ENCODE measurements at places on chromosomes 6 and 20. TPM values are rescaled to one million over a fixed set of nuclear protein-coding genes. Genes with fewer than 3 reads are reported as not detected.

DNA sequence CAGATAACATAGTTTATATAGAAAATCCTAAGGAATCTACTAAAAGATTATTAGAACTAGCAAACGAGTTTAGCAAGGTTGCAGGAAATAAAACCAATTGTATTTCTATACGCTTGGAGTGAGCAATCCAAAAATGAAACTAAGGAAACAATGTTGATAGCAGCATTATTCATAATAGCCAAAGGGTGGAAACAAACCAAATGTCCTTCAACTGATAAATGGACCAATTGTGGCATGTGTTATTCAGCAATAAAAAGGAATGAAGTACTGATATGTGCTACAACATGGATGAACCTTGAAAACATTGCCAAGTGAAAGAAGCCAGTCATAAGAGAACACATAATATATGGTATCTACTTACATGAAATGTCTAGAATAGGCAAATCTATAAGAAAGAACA is 101.0 kb upstream of the VSTM2L start:
- peaks cover 3% of the 10 kb centered on the region for H3K4me1 ChIP-seq
- H3K27me3 ChIP-seq = no peaks in the 10 kb centered on the region
- no peak for DNase-seq

- H3K36me3 ChIP-seq = no peaks in the 10 kb centered on the region
- no peak overlapping the region for H3K27ac ChIP-seq
- no peak for DNase-seq
- no peak overlapping the region for H3K4me3 ChIP-seq
- no peaks in the 10 kb centered on the region for H3K27me3 ChIP-seq
Observed at GRCh38 chr20:23097636-23098580, 11.8 kb upstream of the CD93 start.

- DNase-seq = no peak
- no peaks in the 10 kb centered on the region for H3K27me3 ChIP-seq
Observed at GRCh38 chr6:111461860-111462259, 21.2 kb downstream of the REV3L start.

DNA sequence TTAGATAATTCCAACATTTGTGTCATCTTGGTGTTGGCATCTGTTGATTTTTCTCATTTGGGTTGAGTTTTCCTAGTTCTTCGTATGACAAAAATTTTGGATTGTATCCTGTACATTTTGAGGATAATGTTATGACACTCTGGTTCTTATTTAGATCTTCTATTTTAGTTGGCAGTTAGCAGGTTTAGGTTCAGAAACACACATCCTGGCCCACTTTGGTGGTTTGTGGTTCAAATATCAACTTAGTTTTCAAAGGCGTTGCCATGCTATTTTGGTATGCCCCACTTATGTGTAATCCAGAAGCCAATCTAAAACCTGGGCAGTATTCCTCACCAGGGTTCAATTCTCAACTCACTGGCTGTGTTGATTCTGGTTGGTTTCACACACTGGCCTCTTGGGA is 68.2 kb downstream of the NOX3 start:
- no peaks in the 10 kb centered on the region for H3K36me3 ChIP-seq
- no peaks in the 10 kb centered on the region for H3K4me1 ChIP-seq
- H3K27ac ChIP-seq = no peak overlapping the region
- no peaks in the 10 kb centered on the region for H3K27me3 ChIP-seq
- DNase-seq = no peak

The MAP7 gene
- total RNA-seq = 47.9 TPM

DNA sequence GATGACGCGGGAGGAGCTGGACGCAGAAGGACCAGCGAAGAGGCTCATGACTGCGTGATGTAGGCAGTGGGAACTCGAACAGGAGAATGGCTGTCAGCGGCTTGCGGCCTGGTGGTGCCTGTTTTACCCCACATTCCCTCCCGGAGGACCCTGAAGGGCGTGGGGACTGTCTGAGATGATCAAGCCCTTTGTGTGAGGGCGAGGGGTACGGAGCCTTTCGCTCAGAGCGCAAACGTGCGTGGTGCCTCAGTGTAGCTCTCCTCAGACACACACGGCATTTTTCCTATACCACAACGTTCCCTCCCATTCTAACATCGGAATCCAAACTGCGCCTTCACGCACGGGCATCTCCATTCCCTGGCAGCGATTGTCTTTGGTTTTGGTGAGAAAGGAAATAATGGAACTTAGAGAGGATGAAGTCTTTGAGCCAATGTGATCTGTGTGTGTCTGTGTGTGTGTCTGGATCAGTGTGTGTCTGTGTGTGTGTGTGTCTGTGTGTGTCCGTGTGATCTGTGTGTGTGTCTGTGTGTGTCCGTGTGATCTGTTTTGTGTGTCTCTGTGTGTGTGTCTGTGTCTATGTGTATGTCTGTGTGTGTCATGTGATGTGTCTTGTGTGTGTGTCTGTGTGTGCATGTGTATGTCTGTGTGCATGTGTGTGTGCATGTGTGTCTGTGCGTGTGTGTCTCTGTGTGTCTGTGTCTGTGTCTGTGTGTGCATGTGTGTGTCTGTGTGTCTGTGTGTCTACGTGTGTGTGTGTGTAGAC is 5.3 kb downstream of the PTK6 start:
- no peak overlapping the region for H3K4me3 ChIP-seq
- H3K27me3 ChIP-seq = peaks cover 10% of the 10 kb centered on the region
- H3K36me3 ChIP-seq = no peaks in the 10 kb centered on the region
- H3K27ac ChIP-seq = no peak overlapping the region

- H3K27me3 ChIP-seq = no peaks in the 10 kb centered on the region
- H3K36me3 ChIP-seq = no peaks in the 10 kb centered on the region
- H3K27ac ChIP-seq = no peak overlapping the region
- no peak for DNase-seq
Observed at GRCh38 chr6:120248451-120248850, 898.9 kb upstream of the MAN1A1 start.

- H3K27ac ChIP-seq = peak overlapping the region; percentile 70
- no peak overlapping the region for H3K4me3 ChIP-seq
- H3K27me3 ChIP-seq = no peaks in the 10 kb centered on the region
- H3K36me3 ChIP-seq = no peaks in the 10 kb centered on the region
- DNase-seq = peak; percentile 52
- peaks cover 52% of the 10 kb centered on the region for H3K4me1 ChIP-seq
Observed at GRCh38 chr20:25032478-25033264, 25.3 kb downstream of the ACSS1 start.

GRCh38 chr6:127768223-127768622 is 132.6 kb downstream of the THEMIS start:
- no peaks in the 10 kb centered on the region for H3K4me1 ChIP-seq

- H3K4me1 ChIP-seq = no peaks in the 10 kb centered on the region
- DNase-seq = no peak
- no peak overlapping the region for H3K4me3 ChIP-seq
- H3K27ac ChIP-seq = peak overlapping the region; percentile 19
- no peaks in the 10 kb centered on the region for H3K36me3 ChIP-seq
- H3K27me3 ChIP-seq = no peaks in the 10 kb centered on the region
Observed at GRCh38 chr6:14276071-14276470, 158.5 kb downstream of the CD83 start.

GRCh38 chr6:2937627-2938003 is 33.8 kb downstream of the SERPINB6 start:
- no peak overlapping the region for H3K27ac ChIP-seq
- H3K36me3 ChIP-seq = no peaks in the 10 kb centered on the region
- H3K4me1 ChIP-seq = no peaks in the 10 kb centered on the region

DNA sequence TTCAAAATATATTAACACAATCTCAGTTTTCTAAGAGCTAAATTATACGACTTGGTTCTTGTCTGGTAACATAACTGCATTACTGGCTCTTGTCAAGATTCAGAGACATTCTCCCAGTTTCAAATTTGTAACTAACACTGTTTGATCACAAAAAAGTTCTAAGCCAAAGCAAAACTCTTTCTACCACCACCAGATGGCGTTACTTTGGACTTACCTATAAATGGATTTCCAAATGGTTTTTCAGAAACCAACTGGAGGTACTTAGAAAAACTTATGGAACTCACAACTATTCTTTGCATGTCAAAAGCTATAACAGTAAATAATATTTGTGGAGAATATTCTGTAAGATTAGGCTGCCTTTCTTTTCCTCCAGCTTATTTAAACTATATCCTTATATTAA is 34.2 kb upstream of the GFRAL start:
- H3K4me1 ChIP-seq = no peaks in the 10 kb centered on the region
- no peak for DNase-seq
- no peak overlapping the region for H3K27ac ChIP-seq
- H3K4me3 ChIP-seq = no peak overlapping the region
- no peaks in the 10 kb centered on the region for H3K36me3 ChIP-seq

DNA sequence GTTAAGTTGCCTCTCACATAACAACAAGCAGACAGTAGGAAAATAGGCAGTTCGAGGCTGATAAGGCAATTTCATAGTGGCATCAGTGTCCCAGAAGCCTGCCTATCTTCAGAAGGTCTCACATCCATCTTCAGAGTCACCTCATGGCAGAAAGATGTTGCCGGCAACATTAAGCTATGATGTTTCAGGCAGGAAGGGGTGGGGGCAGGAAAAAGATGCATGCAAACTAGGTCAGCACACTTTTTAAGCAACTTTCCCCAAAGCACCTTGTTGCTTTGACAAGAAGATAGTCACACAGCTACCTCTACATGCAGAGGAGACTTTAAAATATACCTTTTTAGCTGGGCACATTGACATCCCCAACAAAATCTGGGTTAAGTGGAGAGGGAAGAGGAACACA is 43.2 kb upstream of the SMIM8 start:
- no peak overlapping the region for H3K4me3 ChIP-seq
- H3K27ac ChIP-seq = no peak overlapping the region
- DNase-seq = no peak
- H3K4me1 ChIP-seq = peaks cover 16% of the 10 kb centered on the region

The TBXT gene
- not detected for total RNA-seq

- H3K27ac ChIP-seq = no peak overlapping the region
- H3K36me3 ChIP-seq = no peaks in the 10 kb centered on the region
- H3K4me1 ChIP-seq = no peaks in the 10 kb centered on the region
- no peak for DNase-seq
- no peaks in the 10 kb centered on the region for H3K27me3 ChIP-seq
Observed at GRCh38 chr6:84976526-84977362, 212.3 kb upstream of the TBX18 start.

The WFDC12 gene
- not detected for total RNA-seq

The THBS2 gene
- 25.5 TPM for total RNA-seq

- H3K4me3 ChIP-seq = no peak overlapping the region
- no peaks in the 10 kb centered on the region for H3K36me3 ChIP-seq
- no peak overlapping the region for H3K27ac ChIP-seq
Observed at GRCh38 chr6:167917551-167918154, 79.8 kb upstream of the KIF25 start.

- H3K27ac ChIP-seq = no peak overlapping the region
- H3K4me3 ChIP-seq = no peak overlapping the region
- no peaks in the 10 kb centered on the region for H3K36me3 ChIP-seq
Observed at GRCh38 chr6:113306552-113307145, 550.5 kb upstream of the MARCKS start.

DNA sequence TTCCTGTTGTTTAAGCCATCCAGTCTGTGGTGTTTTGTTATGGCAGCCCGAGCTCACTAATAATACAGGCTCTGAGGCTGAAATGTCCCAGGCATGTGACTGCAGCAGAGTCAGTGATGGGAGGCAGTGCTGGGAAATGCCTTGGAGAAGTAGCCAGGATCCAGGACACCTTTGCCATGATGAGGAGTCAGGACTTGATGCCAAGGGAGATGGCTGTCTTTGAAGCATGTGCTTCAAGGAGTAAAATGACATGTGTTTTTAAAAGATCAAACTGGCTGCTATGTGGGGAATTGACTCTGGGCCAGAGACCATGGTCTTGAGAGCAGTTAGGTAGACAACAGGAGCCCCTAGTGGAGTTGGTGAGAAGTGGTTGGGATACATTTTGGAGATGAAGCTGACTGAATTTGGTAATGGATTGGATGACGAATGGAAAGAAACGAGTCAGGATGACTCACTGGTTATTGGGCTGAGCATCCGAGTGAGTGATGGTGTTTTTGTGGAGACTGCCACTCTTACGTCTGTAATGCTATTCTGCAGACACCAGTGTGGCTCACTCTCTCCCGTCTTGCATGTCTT is 322.2 kb downstream of the PLCB1 start:
- no peak for DNase-seq
- H3K27ac ChIP-seq = no peak overlapping the region
- H3K4me1 ChIP-seq = no peaks in the 10 kb centered on the region
- no peaks in the 10 kb centered on the region for H3K27me3 ChIP-seq
- no peaks in the 10 kb centered on the region for H3K36me3 ChIP-seq

GRCh38 chr6:125220712-125221111 is 67.1 kb downstream of the TPD52L1 start:
- H3K27me3 ChIP-seq = no peaks in the 10 kb centered on the region
- no peaks in the 10 kb centered on the region for H3K36me3 ChIP-seq
- peak overlapping the region; percentile 23 for H3K27ac ChIP-seq
- no peak overlapping the region for H3K4me3 ChIP-seq
- peak; percentile 15 for DNase-seq

GRCh38 chr20:7967199-7967844 is 27.1 kb upstream of the HAO1 start:
- H3K27me3 ChIP-seq = no peaks in the 10 kb centered on the region
- DNase-seq = no peak
- no peaks in the 10 kb centered on the region for H3K36me3 ChIP-seq
- H3K27ac ChIP-seq = no peak overlapping the region
- no peak overlapping the region for H3K4me3 ChIP-seq

DNA sequence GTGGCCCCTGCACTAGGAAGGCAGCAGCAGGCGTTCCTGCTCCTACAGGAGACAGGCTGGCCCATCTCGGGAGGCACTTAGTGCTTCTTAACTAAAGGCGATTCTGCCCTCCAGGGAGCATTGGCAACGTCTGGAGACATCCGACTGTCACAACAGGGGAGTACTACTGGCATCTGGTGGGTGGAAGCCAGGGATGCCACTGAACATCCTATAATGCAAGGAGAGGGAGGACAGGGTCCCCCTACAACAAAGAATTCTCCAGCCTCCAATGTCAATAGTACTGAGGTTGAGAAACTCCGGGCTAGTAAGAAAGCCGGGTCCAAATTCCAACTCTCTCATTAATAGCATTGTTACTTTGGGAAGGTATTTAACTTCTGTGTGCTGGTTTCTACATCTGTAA is 119.4 kb upstream of the ARMC2 start:
- no peak overlapping the region for H3K4me3 ChIP-seq
- no peaks in the 10 kb centered on the region for H3K4me1 ChIP-seq
- no peak for DNase-seq
- no peaks in the 10 kb centered on the region for H3K27me3 ChIP-seq
- H3K36me3 ChIP-seq = no peaks in the 10 kb centered on the region
- no peak overlapping the region for H3K27ac ChIP-seq

The CCM2L gene
- 3.2 TPM for total RNA-seq

DNA sequence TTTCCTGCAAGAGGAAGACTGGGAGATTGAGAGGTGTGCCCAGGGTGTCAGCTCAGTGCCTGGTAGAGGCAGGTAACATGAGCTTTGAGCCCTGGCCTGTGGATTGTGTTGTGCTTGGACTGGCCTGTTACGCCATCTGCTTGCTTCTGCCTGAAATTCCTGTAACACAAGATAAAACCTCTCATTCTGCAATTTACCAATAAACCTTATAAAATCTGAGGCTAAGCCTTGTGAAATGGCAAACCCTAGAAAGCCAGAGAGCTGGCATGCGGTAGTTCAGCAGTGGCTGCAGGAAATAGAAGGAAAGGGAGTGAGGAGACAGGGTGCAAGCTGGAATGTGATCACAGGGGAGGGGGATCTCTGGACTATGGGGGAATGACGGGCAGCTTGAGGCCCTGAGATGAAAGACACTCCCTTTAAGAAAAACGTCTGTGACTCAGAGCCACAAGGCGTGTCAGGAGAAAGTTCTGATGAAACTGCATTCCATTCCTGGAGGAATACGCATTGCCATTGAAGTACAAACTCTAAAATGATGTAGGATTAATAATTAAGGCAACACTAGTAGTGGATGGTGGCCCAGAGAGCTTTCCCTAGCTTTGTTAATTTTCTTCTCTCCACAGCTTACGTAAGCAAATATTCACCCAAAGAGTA is 26.3 kb upstream of the TFAP2A start:
- no peak overlapping the region for H3K4me3 ChIP-seq
- no peaks in the 10 kb centered on the region for H3K4me1 ChIP-seq
- no peaks in the 10 kb centered on the region for H3K36me3 ChIP-seq
- DNase-seq = no peak
- H3K27me3 ChIP-seq = no peaks in the 10 kb centered on the region

The WFDC8 gene
- total RNA-seq = not detected

All from transverse colon (tissue), 4 donors.